ENCODE measurements at places on chromosomes 13 and 19.

GRCh38 chr13:40330950-40331349, 335.5 kb downstream of the FOXO1 start:
- DNase-seq: no peak

- no peak for DNase-seq
Measured at GRCh38 chr13:21318891-21319532, 140.1 kb downstream of the ZDHHC20 start.

DNA sequence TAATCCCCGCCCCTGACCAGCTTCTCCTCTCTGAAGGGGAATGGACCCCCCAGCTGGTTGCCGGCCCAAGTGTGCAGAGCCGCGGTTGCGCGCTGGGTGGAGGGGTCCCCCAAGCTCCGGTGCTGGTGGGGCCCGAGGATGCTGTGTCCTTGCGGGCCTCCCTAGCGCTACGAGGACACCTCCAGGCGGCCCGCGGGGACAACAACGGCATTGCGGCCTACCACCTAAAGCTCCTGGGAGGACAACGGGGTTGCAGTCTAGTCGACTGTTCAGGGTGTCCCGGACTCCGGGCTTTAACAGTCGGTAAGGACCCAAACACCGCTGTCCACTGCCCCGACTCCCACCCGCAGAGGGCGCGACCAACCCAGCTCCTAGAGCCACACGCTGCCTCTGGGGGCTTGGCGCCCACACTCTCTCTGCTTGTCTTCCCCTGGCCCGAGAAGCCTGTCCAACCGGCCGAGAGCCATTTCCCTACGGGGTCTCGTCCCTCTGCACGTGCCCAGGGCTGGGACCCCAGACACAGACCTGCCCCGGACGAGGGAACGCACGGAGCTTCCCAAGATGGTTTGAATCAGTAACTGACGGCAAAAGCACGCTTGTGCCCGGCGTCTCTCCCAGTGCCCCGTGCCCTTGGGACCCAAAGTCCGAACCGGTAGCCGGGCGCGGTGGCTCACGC, 927 bp upstream of the SDHAF1 start:
- no peak for DNase-seq

DNA sequence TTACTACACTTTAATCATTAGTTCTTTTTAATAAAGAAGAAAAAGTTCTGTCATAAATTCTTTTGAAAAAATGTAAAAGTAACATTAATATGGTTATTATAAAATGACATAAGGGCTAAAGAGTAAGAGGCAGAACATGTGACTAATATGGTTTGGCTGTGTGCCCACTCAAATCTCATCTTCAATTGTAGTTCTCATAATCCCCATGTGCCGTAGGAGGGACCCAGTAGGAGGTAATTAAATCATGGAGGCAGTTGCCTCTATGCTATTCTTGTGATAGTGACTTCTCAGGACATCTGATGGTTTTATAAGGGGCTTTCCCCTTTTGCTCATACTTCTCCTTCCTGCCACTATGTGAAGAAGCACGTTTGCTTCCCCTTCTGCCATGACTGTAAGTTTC, 104.5 kb downstream of the UGGT2 start:
- peak; percentile 5 for DNase-seq

- DNase-seq: no peak
Measured at GRCh38 chr19:30780032-30780431, 407.8 kb downstream of the ZNF536 start.

DNA sequence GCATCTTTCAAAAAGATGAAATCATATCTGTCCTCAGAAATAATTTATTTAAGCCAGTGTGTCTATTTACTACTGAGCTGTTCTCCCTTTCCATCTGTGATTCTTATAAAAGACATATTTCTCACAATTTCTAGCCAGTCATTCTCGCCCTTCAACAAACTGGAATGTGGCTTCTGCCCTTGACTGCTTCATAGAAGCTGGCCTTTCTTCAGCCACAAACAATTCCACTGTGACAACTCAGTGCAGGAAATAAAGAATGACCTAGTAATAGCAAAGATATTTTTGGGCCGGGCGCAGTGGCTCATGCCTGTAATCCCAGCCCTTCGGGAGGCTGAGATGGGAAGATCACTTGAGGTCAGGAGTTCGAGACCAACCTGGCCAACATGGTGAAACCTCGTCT, 655.5 kb downstream of the PCDH9 start:
- no peak for DNase-seq

GRCh38 chr13:23554000-23554399, 16.2 kb upstream of the TNFRSF19 start:
- DNase-seq: no peak

- DNase-seq: no peak
Measured at GRCh38 chr19:32174386-32175113, 170.9 kb upstream of the ZNF507 start.

DNA sequence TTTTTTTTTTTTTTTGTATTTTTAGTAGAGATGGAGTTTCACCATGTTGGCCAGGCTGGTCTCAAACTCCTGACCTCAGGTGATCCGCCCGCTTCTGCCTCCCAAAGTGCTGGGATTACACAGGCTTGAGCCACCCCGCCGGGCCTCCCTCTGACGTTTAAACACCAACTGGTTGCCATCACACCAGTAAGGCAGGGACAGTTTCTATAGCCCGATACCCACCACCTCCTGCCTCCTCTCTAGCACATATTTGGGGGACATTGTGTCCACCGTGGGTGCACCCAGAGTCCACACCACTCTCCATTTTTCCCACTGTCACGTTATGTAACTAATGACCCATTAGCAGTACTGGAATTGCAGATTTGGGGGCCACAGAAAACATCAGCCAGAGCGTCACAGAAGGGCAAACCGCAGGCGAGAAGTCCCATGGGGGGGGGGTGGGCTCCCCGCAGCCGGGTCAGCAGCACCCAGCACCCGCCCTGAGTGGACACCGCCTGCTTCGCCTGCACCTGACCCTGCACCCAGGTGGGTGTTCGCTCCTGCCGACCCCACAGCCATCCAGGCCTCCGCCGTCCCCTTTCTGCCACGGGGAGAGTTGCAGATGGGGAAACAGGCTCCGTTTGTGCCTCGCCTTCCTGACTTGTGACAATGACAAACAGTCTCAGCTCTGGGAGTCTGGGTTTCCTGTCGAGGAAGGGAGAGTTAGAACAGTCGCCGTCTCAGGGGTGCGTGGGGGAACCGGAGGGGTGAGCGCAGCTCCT, 3.6 kb downstream of the ONECUT3 start:
- no peak for DNase-seq

DNA sequence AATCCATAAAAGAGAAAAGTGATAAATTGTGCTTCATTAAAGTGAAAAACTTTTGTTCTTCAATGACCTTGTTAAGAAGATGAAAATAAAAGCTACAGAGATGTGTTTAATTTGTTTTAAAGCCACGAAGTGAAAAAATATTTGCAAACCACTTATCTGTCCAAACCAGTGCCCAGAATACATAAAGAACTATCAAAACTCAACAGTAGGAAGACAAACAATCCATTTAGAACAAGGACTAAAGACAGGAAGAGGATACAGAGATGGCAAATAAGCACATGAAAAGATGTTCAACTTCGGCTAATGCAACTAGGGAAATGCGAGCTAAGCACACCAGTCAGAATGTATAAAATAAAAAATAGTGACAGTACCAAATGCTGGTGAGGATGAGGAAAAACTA, 15.0 kb downstream of the GJB6 start:
- DNase-seq: no peak

DNA sequence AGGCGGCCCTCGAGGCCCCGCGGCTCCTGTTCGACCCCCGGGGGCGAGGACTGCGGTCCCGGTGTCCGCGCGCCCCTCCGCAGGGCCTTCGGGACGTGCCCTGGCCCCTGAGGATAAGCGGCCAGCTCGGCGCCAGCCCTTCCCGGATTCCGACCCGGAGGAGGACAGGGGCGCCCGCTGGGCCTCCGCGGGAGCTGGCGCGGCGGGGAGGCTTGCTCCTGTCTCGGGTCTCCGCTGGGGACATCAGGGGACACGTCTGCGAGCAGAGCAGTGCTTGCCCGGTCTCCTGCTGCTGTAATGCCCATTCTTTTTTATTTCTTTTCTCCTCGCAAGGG, 829 bp downstream of the B3GLCT start:
- DNase-seq: no peak

DNA sequence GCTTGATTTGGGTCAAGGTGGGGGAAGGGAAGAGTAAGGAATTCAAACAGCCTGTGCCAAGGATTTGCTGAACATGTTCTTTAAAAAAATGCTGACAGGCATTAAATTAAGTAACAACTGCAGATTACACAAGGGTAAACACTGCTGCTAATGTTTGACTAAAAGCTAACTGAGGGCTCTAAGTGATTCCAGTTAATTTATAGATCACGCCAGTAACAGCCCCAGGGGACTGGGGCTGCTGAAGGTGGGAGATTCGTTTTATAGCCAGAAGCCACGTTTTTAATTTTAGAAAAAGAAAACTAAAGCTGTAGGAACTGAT, 321.7 kb downstream of the DLEU7 start:
- no peak for DNase-seq

DNA sequence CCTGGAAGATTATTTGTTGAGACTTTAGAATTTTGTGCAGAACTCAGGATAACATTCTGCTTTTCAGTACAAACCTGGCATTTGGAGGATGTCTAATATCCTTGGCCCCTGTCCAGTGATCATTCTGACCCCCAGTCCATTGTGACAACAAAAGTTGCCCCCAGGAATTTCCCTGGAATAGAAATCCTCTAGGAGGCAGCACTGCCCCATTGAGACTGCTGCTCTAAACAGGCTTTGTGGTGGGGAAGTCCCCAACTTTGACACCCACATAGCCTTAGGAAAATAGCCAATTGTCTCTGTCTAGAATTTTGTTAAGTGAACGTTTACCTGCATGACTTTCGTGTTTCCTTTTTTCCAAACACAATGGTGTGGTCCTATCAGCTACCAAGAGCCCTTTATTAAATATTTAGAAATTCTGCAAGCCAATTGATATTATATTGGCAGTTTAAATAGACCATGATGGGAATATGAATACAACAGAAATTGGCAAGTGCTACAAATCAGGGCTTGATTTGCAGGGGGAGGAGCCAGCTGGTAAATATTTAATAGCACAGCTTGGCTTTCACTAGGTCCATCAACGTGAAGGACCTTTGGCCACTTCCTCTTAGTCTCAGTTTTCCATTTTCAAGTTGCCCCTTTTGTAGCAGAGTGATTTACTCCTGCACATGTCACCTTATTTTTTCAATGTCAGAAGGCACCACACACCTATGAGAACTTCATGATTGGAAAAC, 451.7 kb downstream of the EFNB2 start:
- DNase-seq: no peak

- DNase-seq: no peak
Measured at GRCh38 chr13:65343898-65344663, 1886.1 kb downstream of the PCDH9 start.

DNA sequence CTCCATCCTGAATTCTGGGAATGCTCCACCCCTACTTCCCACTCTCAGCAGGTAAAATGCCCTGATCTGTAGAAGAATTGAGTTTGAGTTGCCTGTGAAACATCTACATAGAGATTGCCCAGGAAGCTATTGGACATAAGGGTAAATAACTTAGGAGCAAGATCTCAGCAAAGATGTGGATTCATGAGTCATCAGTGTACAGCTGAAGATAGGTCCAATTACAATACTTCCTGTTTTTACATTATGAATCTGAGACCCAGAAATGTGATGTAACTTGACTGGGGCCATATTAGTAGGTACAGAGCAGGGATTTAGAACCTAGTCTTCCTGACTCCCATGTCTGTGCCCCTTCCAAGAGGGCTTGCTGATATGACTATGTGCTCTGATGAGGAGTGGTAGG, 79.4 kb upstream of the FNDC3A start:
- DNase-seq: no peak

DNA sequence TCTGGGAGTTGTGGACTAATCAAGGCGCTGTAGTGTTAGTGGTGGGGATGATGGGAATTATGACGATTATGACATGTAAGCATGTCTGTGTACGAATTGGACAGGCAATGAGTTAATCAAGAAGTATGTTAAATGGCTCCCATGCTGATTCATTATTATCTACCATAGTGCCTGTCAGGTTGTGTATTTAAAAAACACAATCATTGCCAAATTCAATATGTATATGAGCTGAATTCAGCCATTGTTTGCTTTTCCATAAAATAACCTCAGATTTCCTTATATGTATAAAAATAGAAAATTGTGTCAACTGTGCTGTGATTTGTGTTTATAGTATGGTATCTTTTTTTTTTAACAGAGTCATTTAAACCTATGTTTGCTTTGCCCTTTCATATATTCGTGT, 37.1 kb downstream of the PCCA start:
- no peak for DNase-seq

DNA sequence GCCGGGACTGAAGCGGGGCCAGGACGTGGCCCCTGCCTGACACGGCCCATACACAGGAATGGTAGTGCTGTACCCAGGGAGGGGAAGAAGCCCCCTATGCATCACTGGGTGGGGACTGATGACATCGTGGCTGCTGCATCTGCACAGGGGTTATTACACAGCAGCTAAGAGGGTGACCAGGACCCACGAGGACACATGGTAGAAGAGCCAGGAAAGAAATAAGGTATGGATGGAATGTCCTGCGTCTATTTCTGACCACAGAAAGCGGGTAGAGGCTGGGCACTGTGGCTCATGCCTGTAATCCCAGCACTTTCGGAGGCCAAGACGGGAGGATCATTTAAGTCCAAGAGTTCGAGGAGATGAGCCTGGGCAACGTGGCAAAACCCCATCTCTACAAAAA, 24.1 kb downstream of the DCAF15 start:
- no peak for DNase-seq

DNA sequence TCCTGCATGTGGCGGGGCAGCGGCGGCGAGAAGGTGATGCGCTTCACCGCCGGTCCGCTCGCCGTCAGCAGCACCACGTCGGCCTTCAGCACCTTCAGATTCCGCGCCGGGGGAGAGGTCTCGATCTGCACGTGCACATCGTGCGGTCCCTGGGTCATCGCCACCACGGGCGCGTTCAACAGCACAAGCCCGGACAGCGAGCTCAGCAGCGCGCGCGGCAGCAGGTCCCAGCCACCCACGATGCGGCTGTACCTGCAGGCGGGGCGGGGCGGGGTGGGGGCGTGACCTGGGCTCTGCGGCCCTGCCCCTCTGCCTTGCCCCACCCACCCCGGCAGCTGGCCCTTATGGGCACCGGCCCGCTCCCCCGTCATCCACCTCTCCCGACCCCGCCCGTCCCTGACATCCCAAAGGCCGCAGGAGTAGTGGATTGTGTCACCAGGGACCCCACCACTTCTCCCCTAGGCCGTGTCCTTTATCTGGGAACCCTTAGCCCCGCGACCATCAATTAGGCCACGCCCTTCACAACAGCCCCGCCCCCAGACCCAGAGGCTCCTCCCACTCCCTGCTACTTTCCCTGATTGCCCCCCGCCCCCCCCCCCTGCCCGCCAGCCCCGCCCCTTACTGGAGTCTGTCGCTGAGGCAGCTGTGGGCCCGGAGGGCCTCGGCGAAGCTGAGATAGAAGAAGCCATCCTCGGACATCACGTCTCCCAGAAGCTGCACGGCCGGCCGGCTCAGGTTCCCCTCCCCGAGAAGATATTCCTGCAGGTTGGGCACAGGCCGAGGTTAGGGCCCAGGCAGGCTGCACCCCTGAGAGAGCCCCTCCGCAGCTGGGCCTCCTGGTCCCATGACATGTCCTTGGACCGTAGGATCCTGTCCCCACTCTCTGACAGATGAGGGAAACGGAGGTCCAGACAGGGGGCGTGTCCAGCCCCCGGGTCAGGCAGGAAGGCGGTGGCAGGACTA, 6.1 kb downstream of the IL4I1 start:
- peak; percentile 42 for DNase-seq

- no peak for DNase-seq
Measured at GRCh38 chr13:110280231-110280813, 26.6 kb downstream of the COL4A1 start.

GRCh38 chr19:39136225-39136940, 10.8 kb downstream of the PAK4 start:
- DNase-seq: no peak

GRCh38 chr13:43815204-43815603, 28.4 kb upstream of the ENOX1 start:
- DNase-seq: no peak

All from NCI-H2171 (cell line).